Bronchial epithelial cell (primary cell): ENCODE measurements at places on chromosomes 3 and 15. TPM values are rescaled to one million over a fixed set of nuclear protein-coding genes. Genes with fewer than 3 reads are reported as not detected.

Gene KCNMB3
- total RNA-seq = 0.38 and 1.1 TPM in 2 replicates

DNA sequence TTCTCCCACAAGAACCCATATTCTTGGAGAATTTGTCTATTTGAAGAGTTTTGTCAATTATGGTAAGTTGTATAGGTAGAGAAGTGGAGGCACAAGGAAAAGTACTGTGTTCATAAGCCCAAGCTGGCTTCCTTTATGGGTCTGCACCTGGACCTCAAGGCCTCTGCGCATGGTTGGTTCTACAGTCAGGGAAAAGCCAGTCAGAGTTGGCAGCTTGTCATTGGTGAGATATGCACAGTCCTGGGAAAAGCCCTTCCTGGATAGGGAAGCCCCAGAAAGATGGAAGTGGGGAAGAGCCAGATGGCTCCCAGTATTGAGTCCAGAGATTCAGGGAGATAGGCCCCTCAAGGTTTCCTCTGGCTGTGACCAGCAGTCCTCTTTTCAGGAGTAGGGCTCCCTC, 15.8 kb downstream of the BOC start:
- no peak for DNase-seq

DNA sequence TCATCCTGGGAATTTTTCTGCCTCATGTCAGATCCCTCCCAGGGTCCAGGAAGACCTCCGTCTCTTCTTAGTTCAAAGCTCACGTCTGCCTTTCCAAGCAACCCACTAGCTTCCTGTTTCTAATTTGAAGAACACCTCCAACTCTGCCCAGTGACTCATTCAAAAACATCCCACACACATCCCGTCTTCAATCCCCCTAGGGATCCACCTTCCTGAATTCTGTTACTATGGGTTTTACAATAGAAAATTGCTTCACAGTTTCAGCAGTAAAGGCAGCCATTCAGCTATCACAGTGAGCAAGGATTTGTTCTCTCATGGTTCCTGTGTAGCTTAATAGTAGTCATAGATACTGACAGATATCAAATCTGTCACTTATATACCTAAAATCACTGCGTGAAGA, 308.3 kb upstream of the CCDC54 start:
- DNase-seq = peak; percentile 83

- DNase-seq = no peak
Measured at GRCh38 chr3:188092648-188093047, 61.3 kb upstream of the LPP start.

Gene EXOG
- total RNA-seq = 5.8 and 5.9 TPM in 2 replicates

DNA sequence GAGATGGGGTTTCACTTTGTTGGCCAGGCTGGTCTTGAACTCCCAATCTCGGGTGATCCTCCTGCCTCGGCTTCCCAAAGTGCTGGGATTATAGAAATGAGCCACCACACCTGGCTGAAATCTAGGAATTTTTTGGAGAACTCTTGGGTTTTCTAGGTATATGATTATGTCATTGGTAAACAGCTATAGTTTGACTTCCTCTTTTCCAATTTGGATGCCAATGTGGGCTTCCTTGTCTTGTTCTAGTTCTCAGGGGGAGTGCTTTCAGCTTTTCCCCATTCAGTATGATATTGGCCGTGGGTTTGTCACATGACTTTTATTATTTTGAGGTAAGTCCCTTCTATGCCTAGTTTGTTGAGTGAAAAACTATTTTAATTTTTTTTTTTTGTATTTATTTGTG, 17.9 kb downstream of the KCNMB3 start:
- DNase-seq = no peak

GRCh38 chr15:68012911-68013310, 41.2 kb upstream of the PIAS1 start:
- peak; percentile 14 for DNase-seq

Gene CEMIP
- 2.9 and 5.3 TPM in 2 replicates for total RNA-seq

DNA sequence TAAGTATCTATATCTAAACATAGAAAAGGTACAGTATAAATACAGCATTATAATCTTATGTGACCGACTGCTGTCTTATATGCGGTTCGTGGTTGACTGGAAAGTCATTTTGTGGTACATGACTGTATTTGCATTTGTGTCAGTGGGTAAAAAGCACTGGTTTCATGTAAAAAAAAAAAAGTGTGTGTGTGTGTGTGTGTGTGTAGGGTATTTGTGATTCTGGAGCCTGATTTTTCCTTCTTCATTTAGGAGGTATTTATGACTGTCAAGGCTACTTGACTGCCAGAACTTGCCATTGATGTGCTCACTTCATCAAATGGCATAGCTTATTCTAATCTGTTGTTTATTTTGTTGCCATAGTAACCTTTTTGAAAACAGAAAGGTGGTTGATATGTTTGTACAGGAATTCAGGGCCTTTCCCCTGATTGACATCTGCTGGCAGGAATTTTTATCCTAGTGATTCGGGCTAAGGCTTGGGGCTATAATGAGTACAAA, 63.2 kb downstream of the AKAP13 start:
- peak; percentile 96 for DNase-seq

- DNase-seq = no peak
Measured at GRCh38 chr3:197989651-197990050, 29.6 kb downstream of the LMLN start.

Gene PCLAF
- 1.8 and 3.2 TPM in 2 replicates for total RNA-seq

- DNase-seq = no peak
Measured at GRCh38 chr3:38617586-38617985, 31.9 kb downstream of the SCN5A start.

Gene TUSC7
- total RNA-seq = not detected in 2 replicates

GRCh38 chr3:129224984-129225393, 24.4 kb upstream of the COPG1 start:
- DNase-seq = peak; percentile 69

- DNase-seq = no peak
Measured at GRCh38 chr3:31022716-31023115, 128.3 kb upstream of the GADL1 start.

Gene MYZAP
- total RNA-seq = 2.4 and 4.2 TPM in 2 replicates

Gene STAB1
- total RNA-seq = under 0.01 and 0.13 TPM in 2 replicates

GRCh38 chr3:4359805-4360502, 56.8 kb downstream of the SETMAR start:
- DNase-seq = peak; percentile 10

DNA sequence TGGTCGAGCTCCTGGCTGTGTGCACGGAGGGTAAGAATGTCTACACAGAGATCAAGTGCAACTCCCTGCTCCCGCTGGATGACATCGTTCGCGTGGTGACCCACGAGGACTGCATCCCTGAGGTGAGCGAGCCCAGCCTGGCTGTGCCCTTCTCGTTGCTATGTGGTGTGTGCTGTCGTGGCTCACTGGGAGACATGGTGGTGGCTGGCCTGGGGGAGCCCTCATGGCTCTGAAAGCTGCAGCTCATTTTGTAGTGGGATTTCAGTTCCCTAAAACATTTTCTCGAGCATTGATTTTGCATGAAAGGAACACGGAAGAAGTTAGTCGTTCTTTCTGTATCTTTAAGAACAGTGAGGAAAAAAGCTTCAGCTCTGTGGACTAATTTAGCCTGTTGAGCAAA, 200.5 kb downstream of the ITPR1 start:
- DNase-seq = no peak

GRCh38 chr3:154835639-154836038, 244.5 kb upstream of the MME start:
- DNase-seq = no peak

Gene SLC28A1
- total RNA-seq = not detected in 2 replicates

- DNase-seq = no peak
Measured at GRCh38 chr3:188827103-188827502, 344.7 kb upstream of the TPRG1 start.

DNA sequence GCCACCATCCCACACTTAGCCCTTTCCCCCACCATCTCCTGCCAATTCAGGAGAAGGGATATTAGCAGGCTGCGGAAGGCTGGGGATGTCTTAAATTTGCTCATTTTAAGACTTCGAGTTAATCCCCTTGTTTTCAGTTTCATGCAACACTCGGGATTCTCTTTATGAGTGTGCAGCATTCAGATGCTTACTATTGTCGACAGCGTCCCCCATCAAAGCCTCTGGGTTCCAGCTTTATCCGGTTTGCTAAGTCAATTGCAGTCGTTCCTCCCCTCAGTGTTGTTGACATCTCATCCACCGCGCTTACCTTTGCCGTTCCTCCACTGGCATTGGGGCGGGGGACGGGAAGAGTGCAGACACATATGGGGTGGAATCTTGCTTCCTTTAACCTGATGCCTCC, 220.2 kb downstream of the VPS13C start:
- no peak for DNase-seq

DNA sequence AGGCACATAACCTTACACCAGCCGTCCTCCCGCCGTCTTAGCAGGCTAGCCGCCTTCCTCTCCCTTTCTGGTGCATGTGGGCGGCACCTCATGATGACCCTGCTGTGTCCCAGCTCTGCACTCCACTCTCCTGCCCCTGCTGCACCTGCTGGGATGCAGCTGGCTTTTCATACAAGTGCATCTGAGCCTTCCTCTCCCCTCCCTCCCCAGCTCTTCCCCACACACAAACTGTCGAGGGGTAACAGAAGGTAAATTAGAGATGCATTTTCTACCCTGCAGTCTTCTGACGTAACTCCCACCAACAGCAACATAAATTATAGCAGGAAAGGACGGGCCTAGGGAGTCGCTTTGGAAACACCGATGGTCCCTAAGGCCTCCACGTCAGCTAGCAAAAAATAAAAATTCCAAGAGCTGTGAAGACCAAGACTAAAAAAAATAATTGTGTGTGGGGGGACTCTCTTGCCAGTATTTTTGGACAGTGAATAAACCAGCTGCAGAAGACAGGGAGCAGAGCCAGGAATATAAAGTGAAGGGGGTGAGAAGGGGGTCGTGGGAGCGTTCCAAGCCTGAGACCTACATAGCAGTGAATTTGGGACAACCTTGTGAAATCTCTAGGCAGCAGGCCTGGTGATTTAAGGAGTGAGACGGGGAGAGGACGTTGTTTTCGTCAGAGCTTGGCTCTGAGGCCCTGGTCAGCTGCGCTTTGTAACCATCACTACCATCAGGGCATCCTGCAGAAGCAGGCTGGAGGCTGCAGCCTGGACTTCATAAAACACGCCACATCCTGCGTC, 216.2 kb downstream of the ADAMTS17 start:
- DNase-seq = no peak

Gene LTF
- total RNA-seq = under 0.01 TPM in 1 of 2 replicates, not detected in the other

GRCh38 chr3:139020036-139020867, 474 bp downstream of the PRR23B start:
- no peak for DNase-seq

GRCh38 chr3:59938828-59939227, 889.0 kb upstream of the CFAP20DC start:
- DNase-seq = no peak

GRCh38 chr15:78320183-78320582, 20.0 kb upstream of the CRABP1 start:
- DNase-seq = no peak

- DNase-seq = no peak
Measured at GRCh38 chr3:106172780-106173179, 304.0 kb upstream of the CBLB start.

Gene APBA2
- 4.4 and 5.3 TPM in 2 replicates for total RNA-seq

DNA sequence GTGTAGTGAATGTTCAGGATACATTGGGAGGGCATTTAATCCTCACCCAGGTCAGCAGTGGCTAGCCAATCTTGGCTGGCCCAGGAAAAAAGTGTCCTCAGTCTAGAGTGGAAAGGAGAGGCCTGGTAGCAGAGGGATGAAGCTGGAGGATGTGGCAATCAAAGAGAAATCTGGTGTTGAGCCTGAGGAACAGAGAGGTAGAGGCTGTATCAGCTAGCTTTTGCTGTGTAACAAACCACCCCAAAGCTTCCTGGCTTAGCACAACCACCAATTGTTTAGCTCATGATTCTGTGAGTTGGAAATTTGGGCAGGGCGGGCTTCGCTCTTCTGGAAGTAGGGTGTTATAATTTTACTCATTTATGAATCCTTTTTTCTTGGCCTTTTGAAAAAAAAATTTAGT, 49.8 kb upstream of the PRR23E start:
- no peak for DNase-seq

GRCh38 chr3:56303487-56303886, 164.8 kb downstream of the ERC2 start:
- peak; percentile 32 for DNase-seq

DNA sequence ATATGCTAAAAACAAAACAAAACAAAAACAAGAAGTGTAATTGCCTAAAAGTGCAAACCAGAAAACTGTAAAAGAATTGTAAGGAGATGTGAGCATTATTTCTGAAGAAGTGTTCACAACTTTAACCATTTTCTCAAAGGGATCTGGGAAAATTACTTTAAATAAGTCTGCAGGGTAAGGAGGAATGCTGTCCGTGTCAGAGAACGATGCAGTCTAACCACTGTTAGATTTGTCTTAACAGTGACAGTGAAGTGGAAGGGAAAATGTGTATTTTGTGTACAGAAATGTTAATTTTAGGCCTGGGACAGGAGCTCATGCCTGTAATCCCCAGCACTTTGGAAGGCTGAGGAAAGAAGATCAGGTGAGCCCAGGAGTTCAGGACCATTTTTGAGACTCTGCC, 95.7 kb downstream of the DLG1 start:
- DNase-seq = peak; percentile 25

GRCh38 chr3:127682561-127682960, 9.8 kb downstream of the ABTB1 start:
- DNase-seq = no peak

Gene KCNMB2
- not detected in 2 replicates for total RNA-seq

DNA sequence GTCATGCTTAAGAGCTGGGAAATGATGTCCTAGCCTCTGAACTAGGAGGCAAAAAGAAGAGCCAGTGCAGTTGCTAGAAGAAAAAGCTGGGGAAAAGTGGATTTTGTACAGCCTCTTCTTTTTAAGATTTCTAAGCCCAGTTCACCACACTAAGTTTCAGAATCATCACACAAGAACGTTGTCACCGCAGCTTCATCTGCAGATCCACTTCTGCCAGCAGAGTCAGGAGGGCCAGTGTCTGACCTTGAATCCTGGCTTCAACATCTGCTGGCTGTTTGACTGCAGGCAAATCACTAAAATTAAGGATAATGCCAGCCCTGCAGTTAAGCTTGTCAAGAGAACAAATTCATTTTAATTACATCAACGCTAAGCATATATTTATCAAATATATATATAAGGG, 36.2 kb downstream of the HDC start:
- no peak for DNase-seq

Gene ZNF502
- 4.4 and 5.8 TPM in 2 replicates for total RNA-seq

DNA sequence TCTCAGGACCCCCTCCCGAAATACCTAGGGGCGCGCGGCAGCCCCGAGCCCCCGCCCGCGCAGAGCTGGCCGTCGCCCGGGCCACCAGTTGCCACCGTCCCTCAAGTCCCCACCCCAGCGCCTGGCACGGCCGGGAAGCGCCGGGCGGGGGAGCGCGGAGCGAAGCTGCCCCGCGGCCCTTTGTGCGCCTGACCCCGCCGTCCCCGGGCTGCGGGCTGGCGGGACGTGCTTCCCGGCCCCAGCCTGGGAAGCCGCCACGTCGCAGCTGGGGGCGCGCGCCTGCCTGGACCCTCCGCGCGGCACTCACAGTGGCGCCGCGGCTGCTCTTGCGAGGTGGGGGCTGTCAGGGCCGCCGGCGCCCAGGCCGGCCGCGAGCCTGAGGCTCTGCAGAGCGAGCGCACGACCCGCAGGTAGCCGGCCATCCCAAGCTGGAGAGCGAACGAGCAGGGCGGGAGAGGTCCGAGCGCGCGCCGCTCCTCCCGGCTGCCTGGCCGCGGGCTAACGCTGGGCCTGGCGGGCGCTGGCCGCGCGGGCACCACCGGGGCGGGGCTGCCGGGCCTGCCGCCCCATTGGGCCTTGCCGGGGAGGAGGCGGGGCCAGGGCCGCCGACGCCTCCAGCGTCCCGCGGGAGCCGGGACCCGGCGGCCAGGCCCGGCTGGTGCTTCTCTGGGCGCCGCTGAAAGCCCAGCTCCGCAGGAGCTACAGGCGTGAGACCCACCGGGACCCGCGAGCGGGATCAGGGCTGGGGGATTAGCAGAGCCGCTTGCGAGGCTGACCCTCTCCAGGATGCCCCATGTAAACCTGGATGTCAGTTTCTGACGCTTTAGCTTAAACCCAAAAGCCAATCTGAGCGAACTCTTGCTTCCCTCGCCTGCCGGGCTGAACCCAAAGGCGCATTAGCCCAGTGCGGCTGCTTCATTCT, at the start of gene IDH2:
TSS of gene IDH2 (minus strand) at position 500 of the 922 bp plus-strand sequence. CDS start at position 422, 78 bp downstream.
- peak; percentile 59 for DNase-seq
